CD8-positive, alpha-beta T cell (primary cell): ENCODE measurements at places on chromosomes 7 and 10.
A peak's percentile ranks its signal among the peaks of the same experiment; 100 is the strongest.

DNA sequence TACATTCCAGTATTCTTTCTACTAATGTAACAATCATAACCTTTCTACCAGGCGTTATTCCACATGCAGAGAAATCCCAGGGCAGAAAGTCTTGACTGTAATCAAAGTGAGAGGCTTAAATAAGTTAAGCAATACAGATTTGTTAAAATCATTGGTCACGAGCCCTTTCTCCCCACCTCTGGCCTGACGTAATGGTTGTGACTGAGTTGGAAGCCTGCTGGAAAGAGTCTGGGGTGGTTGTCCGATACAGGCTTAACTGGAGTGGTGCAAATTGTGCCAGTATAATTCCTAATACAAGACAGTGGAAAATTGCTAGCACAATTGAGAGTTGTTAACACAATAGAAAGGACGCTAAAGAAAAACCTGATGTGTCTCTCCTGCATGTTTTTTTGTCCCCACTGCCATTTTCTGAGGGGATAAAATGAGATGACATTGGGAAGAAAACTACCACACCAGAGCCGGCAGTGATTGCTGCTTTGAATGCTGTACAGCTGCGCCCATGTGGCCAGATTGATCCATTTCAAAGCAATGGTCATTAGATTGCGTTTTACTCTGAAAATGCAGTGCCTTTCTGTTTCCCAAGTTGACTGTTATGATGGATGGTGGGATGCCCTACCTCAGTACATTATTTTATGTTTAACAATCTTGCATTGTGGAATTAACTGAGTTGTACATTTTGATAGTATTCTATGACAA is 190.8 kb downstream of the POU6F2 start:
- DNase-seq: no peak

DNA sequence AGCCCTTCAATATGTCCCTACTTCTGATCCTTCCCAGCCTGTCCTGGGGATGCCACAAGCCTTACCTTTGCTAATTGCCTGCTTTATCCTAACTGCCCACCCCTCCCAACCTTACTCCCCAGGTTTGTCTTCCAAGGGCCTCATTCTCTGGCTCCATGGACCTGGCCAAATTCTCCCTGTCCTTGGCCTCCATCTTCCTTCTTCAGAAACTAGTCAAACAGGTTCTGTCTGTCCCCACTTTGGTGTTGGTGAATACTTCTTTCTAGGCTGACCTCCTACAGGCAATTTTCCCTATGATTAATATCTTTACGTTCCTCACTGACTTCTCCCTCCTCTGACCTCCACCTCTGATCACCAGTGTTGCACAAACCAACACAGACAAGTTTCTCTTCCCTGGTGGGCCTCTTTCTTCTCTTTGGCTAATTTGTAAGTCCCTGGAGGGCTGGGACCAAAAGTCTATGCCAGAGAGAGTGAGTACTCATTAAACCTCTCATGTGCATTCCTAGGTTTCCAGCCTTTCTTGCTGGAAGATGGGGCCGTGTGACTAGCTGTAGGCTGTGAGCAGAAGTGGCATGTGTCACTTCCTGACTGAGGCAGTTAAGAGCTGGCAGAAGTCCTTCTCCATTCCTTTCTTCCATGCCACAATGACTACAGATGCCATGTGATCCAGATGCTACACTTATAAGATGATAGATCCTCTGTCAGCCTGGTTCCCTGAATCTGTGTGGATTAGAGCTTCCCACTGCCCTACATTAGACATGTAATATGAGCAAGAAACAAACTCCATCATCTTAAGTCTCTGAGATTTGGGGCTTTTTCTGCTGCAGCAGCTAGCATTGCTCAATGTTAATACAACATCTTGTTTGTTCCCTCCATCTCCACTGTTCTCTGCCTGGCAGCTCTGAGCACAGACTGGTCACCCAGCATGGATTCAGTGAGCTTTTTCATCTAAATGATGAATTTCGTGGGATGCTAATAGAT is 382.7 kb downstream of the RPS24 start:
- no peak for DNase-seq

GRCh38 chr10:13000431-13000830 is 1.1 kb downstream of the CCDC3 start:
- DNase-seq: no peak

GRCh38 chr10:32687546-32687945 is 241.6 kb downstream of the CCDC7 start:
- no peak for DNase-seq

DNA sequence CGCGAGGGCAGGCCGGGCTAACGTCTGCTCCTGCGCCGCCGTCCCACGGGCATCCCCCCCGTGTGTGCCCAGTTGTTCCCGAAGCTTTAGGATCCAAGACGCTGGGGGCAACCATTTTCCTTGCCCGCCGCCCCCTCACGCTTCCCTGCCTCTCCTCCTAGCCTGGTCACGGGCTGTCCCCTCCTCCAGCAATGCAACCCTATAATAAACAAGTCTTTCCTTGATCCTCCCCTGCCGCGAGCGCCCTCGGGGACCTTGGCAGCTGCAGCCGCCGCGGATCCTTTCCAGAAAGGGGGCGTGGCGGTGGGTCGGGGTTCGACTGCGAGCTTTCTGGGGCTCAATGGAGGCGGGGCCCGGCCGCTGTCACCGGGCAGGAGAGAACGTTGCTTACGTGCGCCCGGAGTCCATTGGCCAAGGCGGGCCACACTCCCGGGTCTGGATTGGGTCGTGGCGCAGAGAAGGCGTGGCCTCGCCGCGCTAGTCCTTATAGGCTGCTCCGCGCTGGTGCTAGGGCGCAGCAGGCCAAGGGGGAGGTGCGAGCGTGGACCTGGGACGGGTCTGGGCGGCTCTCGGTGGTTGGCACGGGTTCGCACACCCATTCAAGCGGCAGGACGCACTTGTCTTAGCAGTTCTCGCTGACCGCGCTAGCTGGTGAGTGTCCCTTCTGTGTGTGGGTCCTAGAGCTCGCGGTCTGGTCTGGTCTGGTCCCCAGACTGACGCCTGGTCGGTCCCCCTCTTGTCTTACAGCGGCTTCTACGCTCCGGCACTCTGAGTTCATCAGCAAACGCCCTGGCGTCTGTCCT is at the start of gene DDIT4:
Gene DDIT4 (plus strand): TSS at position 515 of the 803 bp plus-strand sequence. CDS start 293 bp downstream, outside the sequence.
- DNase-seq: peak; percentile 96

- DNase-seq: no peak
Measured at GRCh38 chr10:99938563-99938962, 71.2 kb downstream of the DNMBP start.

DNA sequence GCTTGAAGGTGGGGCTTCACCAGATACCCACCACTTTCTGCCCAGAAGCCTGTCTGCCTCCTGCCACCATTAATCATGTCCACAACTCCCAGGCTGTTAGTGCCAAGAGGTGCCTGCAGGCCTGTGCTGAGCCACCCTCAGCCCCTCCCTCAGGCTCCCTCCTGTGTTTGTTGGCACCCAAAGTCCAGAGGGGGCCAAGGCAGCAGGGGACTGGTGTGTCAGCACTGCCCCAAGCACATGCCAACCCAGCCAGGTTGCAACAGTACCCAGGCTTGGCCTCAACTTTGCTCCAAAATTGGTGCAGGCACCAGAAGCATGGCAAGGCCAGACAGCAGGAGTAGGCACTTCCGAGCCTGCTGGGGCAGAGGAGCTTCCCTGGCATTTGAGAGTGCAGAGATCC is 111.3 kb downstream of the HPSE2 start:
- DNase-seq: no peak

GRCh38 chr10:98675902-98676301 is 229.2 kb upstream of the HPS1 start:
- no peak for DNase-seq

- no peak for DNase-seq
Measured at GRCh38 chr10:33336582-33337325, 2.3 kb upstream of the NRP1 start.

DNA sequence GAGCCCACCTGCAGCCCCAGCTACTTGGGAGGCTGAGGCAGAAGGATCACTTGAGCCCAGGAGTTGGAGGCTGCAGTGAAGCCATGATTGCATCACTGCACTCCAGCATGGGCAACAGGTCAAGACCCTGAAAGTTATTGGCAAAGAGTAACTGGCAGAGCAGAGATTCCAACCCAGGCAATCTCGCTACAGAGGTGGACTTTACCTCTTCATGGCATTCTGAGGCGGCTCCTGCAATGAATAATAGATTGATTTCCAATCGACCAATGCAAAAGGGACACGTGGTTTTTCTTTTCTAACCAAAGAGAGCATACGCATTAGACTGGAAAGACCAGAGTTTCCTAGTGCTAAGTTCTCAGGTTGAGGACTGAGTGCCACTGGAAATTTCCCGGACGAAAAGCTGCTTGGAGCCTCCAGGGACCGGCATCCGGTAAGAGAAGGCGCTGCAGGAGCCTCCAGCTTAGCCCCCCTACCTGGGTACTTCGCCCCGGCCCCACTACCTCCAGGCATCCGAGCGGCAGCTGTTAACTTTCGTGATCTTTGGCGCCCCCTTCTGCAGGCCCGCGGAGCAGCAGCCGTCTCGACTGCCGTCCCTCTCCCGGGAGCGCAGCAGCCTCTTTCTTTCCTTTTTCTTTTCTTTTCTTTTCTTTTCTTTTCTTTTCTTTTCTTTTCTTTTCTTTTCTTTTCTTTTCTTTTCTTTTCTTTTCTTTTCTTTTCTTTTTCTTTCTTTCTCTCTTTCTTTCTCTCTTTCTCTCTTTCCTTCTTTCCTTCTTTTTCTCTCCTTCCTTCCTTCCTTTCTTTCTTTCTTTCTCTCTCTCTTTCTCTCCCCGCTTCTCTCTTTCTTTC is 4.1 kb downstream of the MBLAC1 start:
- DNase-seq: peak; percentile 87

- no peak for DNase-seq
Measured at GRCh38 chr7:26451997-26452396, 160.3 kb downstream of the SNX10 start.

GRCh38 chr7:132979524-132979923 is 102.4 kb downstream of the CHCHD3 start:
- no peak for DNase-seq

DNA sequence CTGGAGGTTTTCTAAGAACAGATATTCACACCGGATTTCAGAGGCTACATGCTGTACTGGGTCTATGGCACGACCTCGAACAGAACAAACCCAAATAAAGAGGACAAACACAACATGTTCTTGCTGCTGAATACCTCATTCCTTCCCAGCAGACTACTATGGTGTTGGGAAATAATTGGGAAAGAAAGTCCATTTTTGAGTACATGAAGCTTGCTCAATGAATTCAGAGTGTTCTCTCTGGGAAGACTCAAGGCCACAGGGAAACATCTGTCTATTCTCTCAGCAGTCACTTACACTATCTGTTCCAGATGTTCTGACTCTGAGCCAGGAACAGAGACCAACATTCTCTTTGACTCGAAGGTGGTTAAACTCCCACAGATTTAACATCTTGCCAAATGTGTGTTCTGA is 30.9 kb downstream of the LAMB1 start:
- DNase-seq: no peak
